ENCODE measurements at places on chromosomes 13 and 19. TPM values are rescaled to one million over a fixed set of nuclear protein-coding genes. Genes with fewer than 3 reads are reported as not detected.
A peak's percentile ranks its signal among the peaks of the same experiment; 100 is the strongest.

GRCh38 chr19:17326595-17326966 is 8.1 kb downstream of the ANO8 start:
- H3K4me1 ChIP-seq, result peaks cover 20% of the 10 kb centered on the region
- peak overlapping the region; percentile 69 for H3K4me3 ChIP-seq
- peak overlapping the region; percentile 84 for H3K27ac ChIP-seq
- H3K27me3 ChIP-seq, result peaks cover 3% of the 10 kb centered on the region
- H3K36me3 ChIP-seq, result no peaks in the 10 kb centered on the region
- peak; percentile 57 for DNase-seq

Gene ZNF135
- 7.5 TPM for total RNA-seq

Gene MTUS2
- 1.0 TPM for total RNA-seq

Gene CLEC17A
- total RNA-seq, result not detected

- peaks cover 85% of the 10 kb centered on the region for H3K27me3 ChIP-seq
- peak within 1 kb of the TSS; percentile 64 for H3K4me3 ChIP-seq
- no peaks in the 10 kb centered on the region for H3K4me1 ChIP-seq
Measured at GRCh38 chr19:41928221-41928683, at the start of gene ERFL. Gene ERFL (minus strand): TSS chr19:41928449. CDS start chr19:41912919, 15,530 bp downstream.

Gene ZNF559
- 18.4 TPM for total RNA-seq

GRCh38 chr13:111620586-111620985 is 300.1 kb downstream of the TEX29 start:
- no peak for DNase-seq
- no peak overlapping the region for H3K27ac ChIP-seq
- H3K4me3 ChIP-seq, result no peak overlapping the region
- H3K27me3 ChIP-seq, result peaks cover 6% of the 10 kb centered on the region
- H3K36me3 ChIP-seq, result no peaks in the 10 kb centered on the region

Gene ADAT3
- 1.1 TPM for total RNA-seq

- no peak for DNase-seq
- H3K27ac ChIP-seq, result no peak overlapping the region
- no peaks in the 10 kb centered on the region for H3K4me1 ChIP-seq
- H3K36me3 ChIP-seq, result no peaks in the 10 kb centered on the region
- H3K27me3 ChIP-seq, result no peaks in the 10 kb centered on the region
Measured at GRCh38 chr13:31824705-31825517, 85.6 kb downstream of the RXFP2 start.

Gene PIP5K1C
- 15.7 TPM for total RNA-seq

DNA sequence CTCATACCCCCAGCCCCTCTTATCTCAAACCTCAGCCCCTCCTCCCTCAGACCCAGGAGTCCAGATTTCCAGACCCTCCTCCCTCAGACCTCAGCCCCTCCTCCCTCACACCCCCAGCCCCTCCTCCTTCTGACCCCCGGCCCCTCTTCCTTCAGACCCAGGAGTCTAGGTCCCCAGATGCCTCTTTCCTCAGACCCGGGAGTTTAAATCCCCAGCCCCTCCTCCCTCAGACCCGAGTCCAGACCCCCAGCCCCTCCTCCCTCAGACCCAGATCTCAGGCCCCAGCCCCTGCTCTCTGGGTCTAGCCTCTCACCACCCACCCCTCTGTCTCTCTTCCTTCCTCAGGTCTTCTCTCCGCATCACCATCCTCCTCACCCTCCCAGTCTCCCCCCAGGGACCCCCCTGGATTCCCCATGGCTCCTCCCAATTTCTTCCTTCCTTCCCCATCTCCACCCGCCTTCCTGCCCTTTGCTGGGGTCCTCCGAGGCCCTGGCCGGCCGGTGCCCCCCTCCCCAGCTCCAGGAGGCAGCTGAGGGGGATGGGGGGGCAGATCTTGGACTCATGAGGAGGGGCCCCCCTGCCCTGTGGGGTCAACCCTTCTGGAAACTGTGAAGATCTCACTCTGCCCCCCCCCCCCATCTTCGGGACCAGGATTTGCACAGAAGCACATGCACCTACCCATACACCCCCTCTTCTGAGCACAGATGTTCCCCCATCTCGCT is 10.7 kb downstream of the BCL3 start:
- no peaks in the 10 kb centered on the region for H3K27me3 ChIP-seq
- DNase-seq, result no peak
- peak overlapping the region; percentile 62 for H3K4me3 ChIP-seq
- H3K36me3 ChIP-seq, result no peaks in the 10 kb centered on the region
- peak overlapping the region; percentile 86 for H3K27ac ChIP-seq

DNA sequence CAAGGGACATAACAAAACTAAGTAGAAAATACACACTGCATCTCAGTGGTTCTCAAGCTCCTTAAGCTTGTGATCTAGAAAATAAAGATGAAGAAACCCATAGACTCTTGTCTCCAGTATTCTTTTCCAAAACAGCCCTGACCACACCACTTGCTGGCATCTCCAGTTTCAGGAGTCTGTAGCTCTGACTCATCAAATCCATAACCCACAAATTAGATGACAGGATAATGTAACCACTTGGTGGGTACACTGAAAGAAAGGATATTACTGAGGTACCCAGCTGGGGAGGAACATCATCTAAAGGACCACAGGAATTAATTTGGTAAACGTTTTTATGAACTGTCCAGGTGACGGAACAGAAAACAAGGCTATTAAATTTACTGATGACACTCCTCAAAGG is 214.7 kb downstream of the VWA8 start:
- no peak overlapping the region for H3K4me3 ChIP-seq
- no peak for DNase-seq
- no peaks in the 10 kb centered on the region for H3K27me3 ChIP-seq
- no peak overlapping the region for H3K27ac ChIP-seq
- no peaks in the 10 kb centered on the region for H3K36me3 ChIP-seq
- H3K4me1 ChIP-seq, result no peaks in the 10 kb centered on the region

- H3K4me1 ChIP-seq, result no peaks in the 10 kb centered on the region
- no peak overlapping the region for H3K27ac ChIP-seq
- no peak for DNase-seq
- peaks cover 5% of the 10 kb centered on the region for H3K36me3 ChIP-seq
- no peak overlapping the region for H3K4me3 ChIP-seq
Measured at GRCh38 chr19:13963603-13964105, 11.3 kb downstream of the DCAF15 start.

DNA sequence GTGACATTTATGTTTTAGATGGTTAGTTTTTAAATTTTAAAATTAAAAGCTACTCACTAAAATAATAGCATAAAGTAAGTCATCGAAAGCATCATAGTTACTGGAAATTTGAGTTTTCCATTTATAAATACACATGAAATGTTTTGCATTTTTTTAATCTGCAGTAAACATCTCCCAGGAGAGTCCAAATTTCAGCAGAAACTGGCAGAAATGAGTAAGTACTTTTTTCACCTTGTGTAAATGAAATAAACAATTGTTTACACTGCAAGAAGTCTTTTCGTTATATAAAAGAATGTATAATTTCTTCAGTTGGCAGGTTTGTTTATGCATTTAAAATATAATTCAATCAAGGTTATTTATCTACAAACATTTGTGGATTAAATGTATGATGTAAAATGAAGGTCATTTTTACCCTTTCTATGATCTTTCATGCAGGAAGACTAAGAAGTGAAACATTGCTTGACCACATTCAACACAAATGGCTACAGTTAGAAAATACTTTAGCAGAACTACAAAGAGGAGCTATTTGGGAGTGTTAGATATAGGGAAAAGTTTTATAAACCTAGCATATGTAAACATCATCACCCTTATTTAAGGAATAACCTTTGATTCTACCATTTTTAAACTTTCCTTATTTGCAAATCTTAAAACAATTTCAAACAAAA is 55.6 kb downstream of the RCBTB2 start:
- no peak overlapping the region for H3K27ac ChIP-seq
- H3K4me1 ChIP-seq, result no peaks in the 10 kb centered on the region
- H3K27me3 ChIP-seq, result no peaks in the 10 kb centered on the region
- H3K4me3 ChIP-seq, result no peak overlapping the region

Gene ZSCAN4
- total RNA-seq, result not detected
